ENCODE measurements at places on chromosomes 6 and 20.

DNA sequence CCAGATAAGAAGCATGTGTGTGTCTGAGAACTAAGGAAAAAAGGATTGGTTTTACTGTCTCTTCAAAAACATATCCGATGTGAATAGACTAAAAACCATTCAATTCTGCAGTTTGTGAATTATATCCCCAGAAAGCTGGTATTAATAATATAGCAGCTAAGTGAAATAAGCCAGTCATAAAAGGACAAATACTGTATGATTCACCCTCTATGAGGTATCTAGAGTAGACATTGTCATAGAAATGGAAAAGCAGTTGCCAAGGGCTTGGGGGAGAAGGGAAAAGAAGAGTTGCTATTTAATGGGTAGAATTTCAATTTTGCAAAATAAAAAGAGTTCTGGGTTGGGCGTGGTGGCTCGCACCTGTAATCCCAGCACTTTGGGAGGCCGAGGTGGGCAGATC, 137.5 kb downstream of the ATXN1 start:
- no peak for DNase-seq

- DNase-seq = no peak
Observed at GRCh38 chr20:52422574-52423336, 231.2 kb upstream of the ZFP64 start.

DNA sequence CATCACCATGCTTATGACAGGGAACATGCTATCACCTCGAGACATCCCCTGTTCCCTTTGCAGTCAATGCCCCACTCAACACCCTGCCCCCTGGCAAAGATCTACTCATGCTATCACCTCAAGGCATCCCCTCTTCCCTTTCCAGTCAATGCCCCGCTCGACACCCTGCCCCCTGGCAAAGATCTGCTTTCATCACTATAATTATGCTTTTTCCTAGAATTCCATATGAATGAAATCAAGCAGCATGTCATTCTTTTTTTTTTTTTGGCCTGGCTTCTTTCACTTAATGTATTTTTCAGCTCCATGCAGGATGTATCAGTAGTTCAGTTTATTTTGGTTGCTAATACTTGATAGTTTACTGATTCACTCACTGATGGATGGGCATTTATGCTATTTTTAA, 554.9 kb downstream of the CDH26 start:
- no peak for DNase-seq

DNA sequence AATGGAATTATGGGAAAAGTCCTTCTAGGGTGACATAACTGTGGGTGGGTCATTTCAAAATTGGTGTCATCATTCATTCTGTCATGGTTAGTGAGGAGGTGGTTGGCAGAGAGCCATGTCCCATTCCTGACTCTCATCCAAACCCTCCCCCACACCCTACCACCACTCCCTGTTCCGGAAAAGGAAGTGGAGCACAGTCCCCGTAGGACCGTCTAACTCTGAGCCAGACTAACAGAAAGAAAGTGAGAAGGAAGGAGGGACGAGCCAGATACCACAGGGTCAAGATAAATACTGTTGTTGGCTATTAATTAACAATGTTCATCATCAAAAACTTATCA, 4.8 kb downstream of the TRIM10 start:
- no peak for DNase-seq

DNA sequence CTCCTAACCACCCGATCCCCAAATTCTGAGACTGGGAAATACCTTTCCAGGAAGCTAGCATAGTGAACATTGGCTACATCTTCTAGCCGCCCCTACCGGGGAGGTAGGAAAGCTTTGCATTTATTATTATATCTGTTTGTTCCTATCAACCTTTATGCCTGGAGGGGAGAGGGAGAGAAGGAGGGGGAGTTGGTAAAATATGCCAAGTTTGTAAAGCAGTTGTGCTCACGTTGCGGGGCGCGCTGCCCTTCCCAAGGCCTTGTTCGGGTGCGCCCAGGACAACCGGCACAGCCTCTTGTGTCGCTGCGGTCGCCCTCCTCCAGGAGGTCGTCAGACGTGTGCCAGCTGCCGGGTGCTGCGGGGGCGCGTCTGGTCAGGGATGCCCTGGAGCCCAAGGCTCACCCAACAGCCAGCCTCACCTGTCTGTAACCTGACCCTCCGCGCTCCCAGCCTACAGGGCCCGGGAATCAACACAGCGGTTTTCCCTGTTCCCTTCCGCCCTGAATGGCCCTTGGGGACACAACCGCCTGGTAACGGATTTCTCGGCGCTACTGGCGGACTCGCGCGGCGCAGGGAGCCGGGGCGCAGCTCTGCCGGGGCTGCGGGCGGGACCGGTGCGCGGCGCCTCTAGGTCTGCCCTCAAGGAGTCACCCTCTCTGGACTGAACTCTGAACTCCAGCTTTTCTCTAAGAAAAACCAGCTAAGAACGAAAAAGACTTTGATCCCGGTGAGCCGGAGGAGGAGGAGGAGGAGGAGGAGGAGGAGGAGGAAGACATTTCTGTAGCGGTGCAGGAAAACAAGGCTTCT, 1.1 kb upstream of the OVOL2 start:
- no peak for DNase-seq

DNA sequence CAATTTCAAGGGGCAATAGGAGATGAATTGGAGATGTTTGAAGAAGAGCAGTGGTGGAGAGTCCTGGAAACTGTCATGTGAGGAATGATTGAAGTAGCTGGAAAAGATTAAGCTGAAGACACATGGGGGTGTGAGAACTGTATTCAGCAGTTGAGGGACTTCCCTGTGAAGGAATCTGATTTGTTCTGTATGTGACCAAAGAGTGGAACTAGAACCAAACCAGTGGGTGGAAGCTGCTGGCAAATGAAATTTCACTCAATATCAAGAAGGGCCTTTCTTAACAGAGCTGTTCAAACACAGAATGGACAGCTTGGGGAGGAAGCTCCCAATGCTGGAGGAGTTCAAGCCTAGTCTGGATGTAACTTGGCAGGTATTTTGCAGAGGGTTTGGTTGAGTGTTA, 21.3 kb downstream of the SEC23B start:
- DNase-seq = no peak

GRCh38 chr20:24951536-24952083, 2.5 kb downstream of the CST7 start:
- DNase-seq = peak; percentile 60

- DNase-seq = no peak
Observed at GRCh38 chr6:107021446-107022185, 6.4 kb upstream of the MTRES1 start.

DNA sequence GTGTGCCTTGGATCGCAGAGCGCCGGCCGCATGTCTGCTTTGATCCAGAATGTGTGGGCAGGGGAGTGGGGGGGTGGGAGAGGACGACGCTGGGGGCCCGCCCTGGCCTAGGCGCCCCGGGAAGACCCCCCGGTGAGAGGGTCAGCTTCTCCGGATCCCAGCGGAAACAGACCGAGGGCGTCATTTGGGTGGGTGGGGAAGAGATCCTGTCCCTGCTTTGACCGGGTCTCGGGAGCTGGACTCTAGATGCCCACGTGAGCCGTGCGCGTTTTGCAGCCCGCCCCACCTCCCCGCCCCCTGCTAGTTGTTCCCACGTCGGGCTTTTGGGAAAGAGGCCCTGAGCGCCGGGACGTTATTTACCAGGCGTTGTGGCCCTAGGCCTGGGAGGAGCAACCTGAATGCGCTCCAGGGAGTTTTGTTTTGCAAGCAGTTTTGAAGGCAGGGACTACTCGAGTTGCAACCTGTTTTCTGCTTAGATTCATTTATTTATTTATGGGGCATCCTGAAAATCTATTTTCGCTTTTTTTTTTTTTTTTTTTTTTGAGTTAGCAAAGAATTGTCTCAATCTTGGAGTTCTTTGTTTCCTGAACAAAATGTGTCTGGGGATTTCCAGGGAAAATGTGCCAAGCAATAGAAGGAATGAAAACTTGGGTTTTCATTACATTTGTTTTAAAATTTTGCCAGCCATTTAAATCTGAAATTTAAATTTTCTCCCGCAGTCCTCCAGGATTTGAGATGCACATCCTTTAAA, 1.6 kb downstream of the DSP start:
- no peak for DNase-seq

DNA sequence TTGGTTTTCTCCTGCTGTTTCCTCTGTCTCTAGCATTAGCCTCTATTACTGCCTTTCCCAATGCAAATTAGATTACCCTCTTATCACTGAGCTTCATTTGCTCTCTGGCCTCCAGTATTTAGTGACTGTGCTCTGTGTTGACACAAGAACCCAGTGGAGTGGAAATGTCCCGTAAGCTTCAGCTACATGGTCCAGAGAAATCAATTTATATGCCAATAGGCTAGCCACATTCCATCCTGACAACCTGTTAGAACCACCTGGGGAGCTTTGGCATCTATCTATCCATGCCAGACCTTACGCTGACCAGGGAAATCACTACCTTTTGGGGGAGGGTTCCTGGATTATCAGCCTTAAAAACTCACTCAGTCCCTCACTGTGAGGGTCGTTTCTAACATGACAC, 459.6 kb downstream of the UTRN start:
- DNase-seq = no peak

DNA sequence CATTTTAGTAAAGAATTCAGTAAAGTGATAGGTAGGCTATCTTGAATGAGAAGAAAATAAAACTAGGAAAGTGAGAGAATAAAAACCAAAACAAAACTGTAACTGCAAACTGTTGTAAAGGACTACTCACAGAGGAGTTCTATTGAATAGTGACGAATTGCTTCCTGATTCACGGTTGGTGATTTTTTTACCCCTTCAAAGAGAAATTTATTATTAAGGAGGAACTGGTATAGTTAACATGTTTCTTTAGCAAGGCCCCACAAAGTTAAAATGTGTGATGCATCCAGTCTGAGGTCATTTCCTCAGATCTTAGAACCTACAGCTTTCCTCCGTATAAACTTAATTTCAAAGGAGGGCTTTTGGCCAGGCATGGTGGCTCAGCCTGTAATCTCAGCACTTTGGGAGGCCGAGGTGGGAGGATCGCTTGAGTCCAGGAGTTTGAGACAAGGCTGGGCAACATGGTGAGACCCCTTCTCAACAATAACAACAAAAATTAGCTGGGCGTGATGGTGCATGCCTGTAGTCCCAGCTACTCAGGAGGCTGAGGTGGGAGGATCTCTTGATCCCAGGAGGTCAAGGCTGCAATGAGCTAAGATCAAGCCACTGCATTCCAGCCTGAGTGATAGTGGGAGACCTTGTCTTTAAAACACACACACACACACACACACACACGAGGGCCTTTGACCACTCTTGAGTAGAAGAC, 8.3 kb downstream of the PRDM1 start:
- no peak for DNase-seq

DNA sequence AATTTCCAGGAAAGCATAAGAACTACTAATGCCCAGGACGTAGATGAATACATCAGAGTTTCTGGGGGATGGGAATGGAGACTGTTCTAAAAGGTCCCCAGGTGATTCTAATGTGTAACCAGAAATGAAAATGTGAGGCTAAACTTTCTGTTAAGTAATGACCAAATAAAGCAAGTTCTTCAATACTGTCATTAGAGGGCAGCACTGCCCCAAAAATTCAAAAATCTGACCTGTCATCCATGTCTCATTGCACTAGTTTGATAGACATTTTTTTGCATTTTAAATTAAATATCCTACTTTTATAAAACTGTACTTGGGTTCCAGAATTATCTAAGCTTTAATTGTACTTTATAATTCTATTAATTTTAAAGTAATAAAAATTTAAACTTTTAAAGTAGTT, 94.9 kb downstream of the RFX6 start:
- DNase-seq = no peak

GRCh38 chr6:74177506-74177905, 481.5 kb downstream of the CD109 start:
- DNase-seq = no peak

DNA sequence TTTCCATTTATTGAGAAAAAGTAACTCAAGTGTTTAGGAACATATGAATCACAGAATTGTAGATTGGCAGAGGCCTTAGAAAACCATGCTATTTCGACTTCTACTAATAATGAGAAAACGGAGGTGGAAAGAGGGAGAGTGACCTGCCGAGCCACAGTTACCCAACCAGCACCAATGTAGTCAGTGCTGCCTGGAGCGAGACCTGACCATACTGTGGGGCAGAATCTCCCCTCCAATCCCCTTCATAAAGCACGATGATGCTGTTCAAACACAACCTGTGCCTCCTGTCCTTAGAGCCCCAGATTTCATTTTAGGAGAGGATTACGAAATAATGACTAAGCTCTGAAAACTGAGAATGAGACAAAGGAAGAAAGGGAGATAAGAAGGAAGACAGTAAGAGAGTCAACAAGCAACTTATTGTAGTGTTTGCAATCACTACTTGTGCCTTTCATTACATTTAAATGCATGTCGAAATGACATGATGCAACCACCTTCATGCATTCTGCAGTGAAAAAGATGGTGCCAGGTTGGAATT, 70.6 kb downstream of the ATXN1 start:
- DNase-seq = no peak

DNA sequence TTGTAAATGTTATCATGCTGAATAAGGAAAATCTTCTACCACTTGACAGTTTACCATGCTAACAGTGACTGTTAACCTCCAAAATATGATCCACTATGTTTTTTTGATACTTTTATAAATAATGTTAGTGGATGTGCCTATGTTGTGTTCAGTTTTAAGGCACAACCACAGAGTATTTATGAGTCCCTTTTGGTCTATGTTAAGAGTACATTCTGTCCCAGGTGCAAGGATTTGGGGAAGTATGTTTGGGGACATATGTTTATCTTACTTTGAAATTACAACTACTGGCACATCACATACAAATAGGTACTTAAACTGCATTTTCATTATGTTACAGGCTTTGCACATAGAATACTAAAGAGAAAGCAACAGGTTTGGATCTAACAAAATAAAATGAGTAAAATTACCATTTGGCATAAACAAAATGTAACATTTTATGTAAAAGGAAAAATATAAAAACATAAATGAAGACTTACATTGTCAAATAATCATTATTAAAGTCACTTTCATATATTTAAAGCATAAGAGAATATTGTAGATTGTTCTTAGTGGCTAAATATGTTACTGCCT, 71.2 kb downstream of the SESN1 start:
- no peak for DNase-seq

DNA sequence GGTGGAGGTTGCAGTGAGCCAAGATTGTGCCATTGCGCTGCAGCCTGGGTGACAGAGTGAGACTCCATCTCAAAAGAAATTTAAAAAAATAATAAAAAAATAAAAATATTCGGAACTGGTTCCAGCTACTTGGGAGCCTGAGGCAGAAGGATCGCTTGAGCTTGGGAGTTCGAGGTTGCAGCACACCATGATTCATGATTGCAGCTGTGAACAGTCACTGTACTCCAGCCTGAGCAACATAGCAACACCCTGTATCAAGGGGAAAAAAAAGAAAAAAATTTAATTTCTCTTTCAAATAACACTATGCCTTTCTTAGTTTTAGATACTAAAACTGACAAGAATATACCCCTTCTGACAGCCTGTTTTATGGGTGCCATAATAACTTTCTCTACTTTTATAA, 10.5 kb downstream of the KDM1B start:
- DNase-seq = no peak

GRCh38 chr20:542777-543368, 717 bp downstream of the CSNK2A1 start:
- no peak for DNase-seq

DNA sequence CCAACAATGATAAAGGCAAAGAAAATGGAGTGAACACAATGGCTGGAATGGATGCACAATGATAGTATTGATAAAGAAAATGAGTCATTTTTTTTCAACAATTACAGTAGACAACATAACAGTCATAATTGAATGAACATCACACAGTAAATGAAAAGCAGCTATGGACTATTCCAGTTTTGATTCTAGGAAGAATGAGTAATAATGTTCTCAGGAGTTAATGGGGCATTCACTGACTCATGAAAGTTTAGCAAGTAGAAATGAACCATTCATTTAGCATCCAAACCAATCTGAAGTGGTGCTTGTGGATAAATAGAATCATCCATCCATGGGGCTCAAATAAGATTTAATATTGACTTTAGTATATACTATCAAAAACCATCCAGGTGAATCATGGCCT, 1029.5 kb upstream of the GJE1 start:
- no peak for DNase-seq

Data from chondrocyte (in vitro differentiated cells).